ENCODE measurements at places on chromosomes 6 and 20.

DNA sequence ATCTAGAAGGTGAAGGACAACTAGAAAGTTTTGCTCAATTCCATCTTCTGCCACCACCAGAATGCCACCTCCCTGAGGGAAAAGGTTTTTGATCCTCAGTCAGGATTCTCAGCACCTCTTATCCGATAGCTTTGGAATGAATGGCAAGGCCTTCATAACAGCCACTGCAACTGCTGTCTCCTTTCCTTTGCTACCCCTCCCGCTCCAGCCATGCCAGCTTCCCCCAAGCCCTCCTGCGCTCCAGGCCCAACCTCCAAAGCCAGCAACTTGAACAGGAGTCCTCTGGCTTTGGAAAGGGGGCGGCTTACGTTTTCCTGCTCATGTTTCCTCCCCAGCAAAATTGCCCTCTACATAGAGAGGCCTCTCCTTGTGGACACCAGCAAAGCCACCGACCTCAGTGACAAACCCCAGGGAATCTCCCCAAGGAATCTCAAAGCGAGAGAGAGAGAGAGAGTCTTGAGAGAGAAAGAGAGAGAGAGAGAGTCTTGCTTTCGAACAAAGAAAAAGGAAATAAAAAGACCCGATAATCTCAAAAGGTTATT is 420 bp upstream of the BTN2A1 start:
- DNase-seq, result no peak

DNA sequence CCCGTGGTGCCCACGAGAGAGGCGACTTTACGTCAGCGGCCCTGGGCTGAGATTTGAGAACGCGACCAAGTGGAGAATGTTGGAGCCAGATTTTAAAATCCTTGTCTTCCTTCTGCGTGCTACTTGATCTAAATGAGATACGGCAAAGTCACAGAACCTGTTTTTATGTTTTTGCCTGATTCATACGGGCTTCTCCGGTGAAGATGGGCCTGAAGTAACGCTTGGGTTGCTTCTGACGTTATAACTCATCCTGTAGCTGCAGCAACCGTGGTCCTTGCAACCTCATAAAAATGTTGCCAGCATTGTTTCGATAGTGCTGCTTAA is 462 bp upstream of the SLC35B3 start:
- peak; percentile 30 for DNase-seq

- DNase-seq, result no peak
Observed at GRCh38 chr6:143739341-143739851, 61.6 kb downstream of the PHACTR2 start.

DNA sequence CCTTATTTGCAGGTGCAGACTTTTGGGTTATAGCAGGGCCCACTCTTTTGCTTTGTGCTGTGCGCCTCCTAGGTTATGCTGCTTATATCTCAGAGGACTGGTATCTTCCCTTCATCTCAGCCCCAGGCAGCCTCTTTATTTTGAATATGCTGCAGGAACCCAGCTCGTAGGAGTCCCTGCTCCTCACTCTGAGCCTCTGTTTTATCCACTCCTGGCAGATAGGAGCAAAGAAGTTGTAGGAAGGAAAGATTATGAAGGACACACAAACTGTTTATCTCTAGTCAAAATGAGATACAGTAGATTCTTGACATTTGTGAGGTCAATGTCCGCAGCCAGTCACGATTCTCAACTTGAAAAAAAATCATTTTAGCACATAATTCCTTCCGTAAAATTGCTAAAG is 15.6 kb downstream of the L3MBTL3 start:
- DNase-seq, result no peak

DNA sequence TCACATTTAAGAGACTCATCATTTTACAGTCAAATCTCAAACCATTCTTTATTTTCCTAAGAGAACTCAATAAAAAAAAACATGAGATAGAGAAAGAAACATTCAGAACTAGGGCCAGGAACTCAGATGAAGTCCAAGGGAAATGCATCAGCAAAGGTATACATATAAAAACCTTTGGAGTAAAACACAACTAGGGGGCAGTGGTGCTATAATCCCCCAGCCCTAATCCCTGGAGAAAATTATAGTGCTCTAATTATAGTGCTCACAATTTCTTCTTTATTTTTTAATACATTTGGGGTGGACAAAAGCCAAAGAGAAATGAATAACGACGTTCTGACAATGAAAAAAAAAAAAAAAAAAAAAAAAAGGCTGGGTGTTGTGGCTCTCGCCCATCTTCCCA is 100.6 kb upstream of the EMILIN3 start:
- DNase-seq, result no peak

DNA sequence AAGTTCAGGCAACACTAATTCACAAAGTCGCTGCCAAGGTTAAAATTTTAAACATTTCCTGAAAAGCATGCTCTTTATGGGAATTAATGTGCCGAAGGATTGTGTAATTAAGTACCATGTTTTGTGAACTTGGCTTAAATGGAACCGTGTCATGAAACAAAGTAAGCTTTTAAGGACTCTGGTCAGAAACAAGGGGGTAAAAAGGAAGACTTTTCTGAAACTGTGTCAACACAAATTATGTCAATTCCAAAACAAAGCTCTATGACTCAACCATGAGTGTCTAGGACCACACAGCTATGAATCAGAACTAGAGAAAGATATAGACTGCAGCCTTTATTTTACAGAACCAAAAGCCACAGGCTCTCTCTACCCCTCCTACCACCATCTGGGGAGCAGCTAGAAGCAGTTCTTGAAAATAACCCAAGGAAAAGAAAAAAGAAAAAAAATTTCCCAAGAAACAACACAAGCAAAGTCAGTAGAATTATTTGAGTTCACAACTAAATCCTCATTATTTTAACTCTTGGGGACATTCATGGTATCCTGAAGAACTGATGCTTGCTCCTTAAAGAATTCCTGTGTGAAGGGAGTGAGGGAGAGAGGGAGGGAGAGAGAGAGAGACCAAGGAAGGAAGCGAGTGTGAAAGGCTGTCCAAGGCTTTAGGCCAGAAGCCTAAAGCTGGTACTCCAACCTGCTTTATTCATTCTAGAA is 81.9 kb downstream of the ZMYND8 start:
- peak; percentile 98 for DNase-seq

GRCh38 chr6:20211941-20212391 is 303 bp downstream of the MBOAT1 start:
- no peak for DNase-seq

GRCh38 chr20:54608943-54609342 is 133.6 kb downstream of the DOK5 start:
- DNase-seq, result no peak

DNA sequence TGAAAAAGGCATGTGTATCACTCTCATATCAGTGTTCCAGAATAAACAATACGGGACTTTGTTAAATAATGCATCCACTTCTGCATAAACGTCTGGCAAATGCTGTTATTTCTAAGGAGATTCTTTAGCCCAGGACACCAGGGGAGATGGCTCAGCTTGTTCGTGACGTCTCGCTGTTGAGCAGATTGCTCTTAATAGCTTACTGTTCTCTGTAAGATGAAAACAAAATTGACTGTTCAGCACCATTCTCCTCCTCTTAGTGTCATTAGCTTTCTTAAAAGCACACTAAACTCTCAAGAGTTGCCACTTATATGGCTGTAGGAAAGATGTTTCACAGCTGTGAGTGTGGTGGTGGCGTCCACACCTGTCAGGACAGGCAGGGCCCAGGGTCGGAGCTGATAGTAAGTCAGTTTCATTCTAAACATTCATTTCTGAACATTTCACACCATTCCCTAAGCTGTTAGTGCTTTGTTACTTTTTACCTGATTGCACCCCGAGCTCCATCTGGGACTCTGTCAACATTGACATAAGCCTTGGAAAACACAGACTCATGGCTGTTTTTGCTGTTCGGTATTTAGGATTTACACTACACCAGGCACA is 132.1 kb downstream of the ZDHHC14 start:
- no peak for DNase-seq

DNA sequence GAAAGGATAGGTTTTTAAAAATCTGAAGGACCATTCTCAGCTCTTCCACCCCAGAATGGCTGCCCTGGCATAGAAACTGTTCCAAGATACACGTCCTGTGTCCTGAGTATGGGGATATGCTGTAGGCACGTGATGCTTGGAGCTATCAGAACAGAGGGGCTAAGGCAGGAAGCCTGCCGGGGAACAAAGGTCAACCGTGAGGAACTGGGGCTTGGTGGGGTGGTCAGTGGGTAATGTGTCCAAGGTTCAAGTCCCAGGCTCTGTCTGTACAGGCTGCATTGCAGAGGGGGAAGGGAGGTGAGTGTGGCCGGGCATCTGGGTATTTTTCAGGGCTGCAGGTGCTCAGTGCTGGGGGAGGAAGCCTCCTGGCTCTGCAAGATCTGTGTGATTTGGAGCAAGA is 479.6 kb upstream of the CHD6 start:
- DNase-seq, result no peak

DNA sequence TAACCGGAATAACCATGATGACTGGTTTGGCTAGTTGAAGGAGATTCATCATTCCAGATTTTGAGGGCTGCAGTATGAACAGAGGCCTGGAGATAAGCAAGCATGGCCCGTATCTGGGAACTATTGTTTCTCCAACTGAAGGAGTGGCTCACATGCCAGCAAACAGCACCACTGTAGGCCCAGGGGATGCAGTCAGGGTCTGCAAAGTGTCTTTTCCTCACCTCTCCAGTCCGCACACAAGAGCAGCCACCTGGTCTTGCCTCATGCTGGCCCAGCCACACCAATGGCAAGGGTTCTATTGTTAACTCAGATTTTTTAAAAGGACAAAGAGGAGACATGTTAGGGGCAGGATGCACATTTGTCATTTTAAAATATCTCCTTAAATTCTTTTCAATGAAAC is 55.1 kb downstream of the KIZ start:
- no peak for DNase-seq

DNA sequence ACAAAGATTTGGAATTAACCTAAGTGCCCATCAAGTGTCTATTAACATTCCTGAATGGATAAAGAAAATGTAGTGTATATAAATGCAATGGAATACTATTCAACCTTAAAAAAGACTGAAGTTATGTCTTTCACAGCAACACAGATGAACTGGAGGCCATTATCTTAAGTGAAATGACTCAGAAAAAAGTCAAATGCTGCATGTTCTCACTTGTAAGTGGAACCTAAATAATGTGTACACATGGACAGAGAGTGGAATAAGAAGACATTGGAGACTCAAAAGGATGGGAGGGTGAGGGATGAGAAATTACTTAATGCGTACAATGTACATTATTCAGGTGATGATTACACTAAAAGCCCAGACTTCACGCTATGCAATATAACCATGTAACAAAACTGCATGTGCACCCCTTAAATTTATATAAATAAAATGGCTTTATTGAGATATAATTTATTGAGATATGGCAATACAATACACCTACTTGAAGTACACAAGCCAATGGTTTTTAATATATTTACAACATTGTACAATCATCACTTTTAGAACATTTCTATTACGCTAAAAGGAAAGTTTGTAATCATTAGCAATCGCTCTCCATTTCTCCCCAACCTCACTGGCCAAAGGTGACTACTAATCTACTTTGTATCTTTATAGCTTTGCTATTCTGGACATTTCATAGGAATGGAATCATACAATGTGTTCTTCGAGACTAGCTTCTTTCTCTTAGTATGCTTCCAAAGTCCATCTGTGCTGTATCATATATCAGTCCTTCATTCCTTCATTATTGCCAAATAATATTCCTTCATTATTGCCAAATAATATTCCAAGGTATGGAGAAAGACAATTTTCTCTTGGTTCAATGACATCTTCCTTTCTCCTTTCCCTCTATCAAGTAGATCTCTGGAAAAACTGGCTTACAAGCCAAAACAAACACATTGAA is 5.8 kb downstream of the STX7 start:
- no peak for DNase-seq

DNA sequence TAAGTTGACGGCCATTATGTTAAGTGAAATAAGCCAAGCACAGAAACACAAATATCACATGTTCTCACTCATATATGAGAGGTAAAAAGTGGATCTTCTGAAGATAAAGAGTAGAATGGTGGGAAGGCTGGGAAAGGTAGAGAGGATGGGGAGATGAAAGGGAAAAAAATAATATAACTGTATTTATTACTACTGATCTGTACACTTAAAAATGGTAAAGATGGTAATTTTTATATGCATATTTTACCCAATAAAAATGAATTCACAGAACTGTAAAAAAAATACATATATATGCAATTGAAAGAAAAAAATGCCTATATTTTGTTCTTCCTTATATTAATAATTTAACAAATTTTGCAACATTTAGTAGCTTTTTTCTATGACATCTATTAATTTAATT is 694.4 kb upstream of the MARCKS start:
- no peak for DNase-seq

GRCh38 chr20:58407966-58408557 is 19.0 kb downstream of the VAPB start:
- DNase-seq, result no peak

- DNase-seq, result no peak
Observed at GRCh38 chr6:94955156-94955555, 622.2 kb upstream of the MANEA start.
